ENCODE measurements at places on chromosomes 5 and 9. TPM values are rescaled to one million over a fixed set of nuclear protein-coding genes. Genes with fewer than 3 reads are reported as not detected.
A peak's percentile ranks its signal among the peaks of the same experiment; 100 is the strongest.

DNA sequence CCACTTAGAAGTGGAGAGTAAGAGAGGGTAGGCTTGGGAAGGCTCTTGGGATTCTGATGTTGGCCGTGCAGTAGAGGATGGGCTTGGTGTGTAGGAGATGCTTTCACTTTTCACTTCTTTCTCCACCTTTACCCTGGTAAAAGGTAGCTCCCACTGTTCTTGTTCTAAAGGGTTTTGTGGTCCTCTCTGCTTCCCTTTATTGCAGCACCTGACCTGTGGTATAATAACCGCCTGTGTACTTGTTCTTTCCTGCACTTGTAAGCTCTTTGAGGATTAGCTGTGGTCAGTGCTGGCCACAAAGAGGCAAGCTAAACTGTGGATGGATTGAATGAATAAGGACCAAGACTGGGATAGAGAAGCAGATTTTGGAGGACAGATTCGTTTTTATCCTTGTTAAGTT, 25.2 kb downstream of the KDM4C start:
- H3K27ac ChIP-seq, result peak overlapping the region; percentile 17

DNA sequence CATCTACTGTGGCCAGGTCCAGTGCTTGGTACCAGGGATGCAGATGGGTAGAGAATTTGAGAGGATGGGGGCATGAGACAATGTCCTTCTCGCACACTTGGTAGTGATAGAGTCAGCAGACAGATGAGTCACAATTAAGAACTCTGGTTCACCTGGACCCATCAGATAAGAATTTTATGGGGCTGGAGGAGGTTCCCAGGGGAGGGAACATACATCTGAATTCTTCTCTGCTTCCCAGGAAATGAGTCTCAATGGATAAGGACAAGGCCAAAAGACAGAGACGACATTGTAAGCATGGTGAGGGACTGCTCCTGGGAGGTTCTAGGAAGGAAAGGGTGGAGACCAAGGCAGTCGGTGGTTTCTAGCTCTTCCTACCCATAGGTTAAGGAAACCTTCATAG, 5.3 kb downstream of the SLC4A9 start:
- no peak overlapping the region for H3K27ac ChIP-seq
- DNase-seq, result no peak
- H3K4me3 ChIP-seq, result no peak overlapping the region
- H3K4me1 ChIP-seq, result peaks cover 11% of the 10 kb centered on the region
- no peaks in the 10 kb centered on the region for H3K27me3 ChIP-seq

- no peak for DNase-seq
- H3K4me3 ChIP-seq, result no peak overlapping the region
- H3K4me1 ChIP-seq, result no peaks in the 10 kb centered on the region
- no peaks in the 10 kb centered on the region for H3K36me3 ChIP-seq
- H3K27me3 ChIP-seq, result peaks cover 2% of the 10 kb centered on the region
Observed at GRCh38 chr5:74237571-74238145, 402.9 kb downstream of the ENC1 start.

DNA sequence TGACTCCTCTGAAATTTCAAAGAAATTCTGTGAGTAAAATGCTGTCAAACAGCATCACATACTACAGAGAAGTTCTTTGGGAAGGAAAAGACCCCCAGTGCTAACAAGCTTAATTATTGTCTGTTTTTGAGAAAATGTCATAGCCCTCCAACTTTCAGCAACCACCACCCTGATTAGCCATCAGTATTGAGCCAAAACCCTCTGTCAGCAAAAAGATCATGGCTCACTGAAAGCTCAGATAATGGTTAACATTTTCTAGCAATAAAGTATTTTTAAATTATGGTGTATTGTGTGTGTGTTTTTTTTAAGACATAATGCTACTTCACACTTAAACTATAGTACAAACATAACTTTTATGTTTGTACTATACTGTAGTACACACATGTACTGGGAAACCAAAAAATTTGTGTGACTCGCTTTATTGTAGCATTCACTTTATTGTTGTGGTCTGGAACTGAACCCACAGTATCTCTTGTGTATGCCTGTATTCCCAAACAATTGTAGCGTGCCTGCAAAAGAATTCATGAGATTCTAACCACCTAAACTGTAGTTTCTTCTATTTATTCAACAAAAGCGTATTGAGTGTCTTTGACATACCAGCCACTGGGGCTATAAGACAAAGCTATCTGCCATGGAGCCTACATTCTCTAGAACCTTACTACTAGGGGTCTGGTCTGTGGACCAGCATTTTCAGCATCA, 31.6 kb downstream of the TLE4 start:
- no peak overlapping the region for H3K4me3 ChIP-seq
- no peak for DNase-seq
- peaks cover 39% of the 10 kb centered on the region for H3K36me3 ChIP-seq
- H3K27ac ChIP-seq, result no peak overlapping the region
- peaks cover 20% of the 10 kb centered on the region for H3K4me1 ChIP-seq
- no peaks in the 10 kb centered on the region for H3K27me3 ChIP-seq

GRCh38 chr9:38038307-38039089, 30.5 kb downstream of the SHB start:
- H3K4me3 ChIP-seq, result no peak overlapping the region
- no peaks in the 10 kb centered on the region for H3K36me3 ChIP-seq
- DNase-seq, result no peak
- H3K4me1 ChIP-seq, result peaks cover 2% of the 10 kb centered on the region

Gene CDKN2B
- 3.1 TPM for total RNA-seq
